ENCODE measurements at places on chromosomes 13 and 19.
A peak's percentile ranks its signal among the peaks of the same experiment; 100 is the strongest.

DNA sequence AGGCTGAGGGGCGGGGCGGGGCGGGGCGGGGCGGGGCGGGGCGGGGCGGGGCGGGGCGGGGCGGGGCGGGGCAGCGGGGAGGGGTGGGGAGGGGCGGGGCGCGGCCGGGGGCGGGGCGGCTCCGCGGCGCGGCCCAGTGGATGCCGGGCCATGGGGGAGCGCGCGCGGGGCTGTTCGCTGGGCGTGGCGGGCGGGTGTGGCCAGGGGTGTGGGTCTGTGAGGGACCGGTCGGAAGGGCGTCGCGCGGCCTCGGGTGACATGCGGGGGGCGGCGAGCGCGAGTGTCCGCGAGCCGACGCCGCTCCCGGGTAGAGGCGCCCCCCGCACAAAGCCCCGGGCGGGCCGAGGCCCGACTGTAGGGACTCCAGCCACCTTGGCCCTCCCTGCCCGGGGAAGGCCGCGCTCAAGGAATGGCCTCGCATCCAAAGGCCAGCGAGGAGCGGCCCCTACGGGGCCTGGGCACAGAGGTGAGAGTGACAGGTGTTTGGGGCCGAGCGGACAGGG lies at the start of gene ZFP28:
Gene ZFP28, plus strand, starts transcription at position 188 of the 503 bp plus-strand sequence. Its CDS starts 71 bp downstream, at position 259.
- DNase-seq, result peak; percentile 85

GRCh38 chr19:32168606-32169005 lies 176.8 kb upstream of the ZNF507 start:
- DNase-seq, result no peak

- DNase-seq, result peak; percentile 54
Observed at GRCh38 chr19:37932985-37933936, 26.3 kb downstream of the SIPA1L3 start.

- DNase-seq, result no peak
Observed at GRCh38 chr13:106814463-106814862, 246.5 kb upstream of the ARGLU1 start.

DNA sequence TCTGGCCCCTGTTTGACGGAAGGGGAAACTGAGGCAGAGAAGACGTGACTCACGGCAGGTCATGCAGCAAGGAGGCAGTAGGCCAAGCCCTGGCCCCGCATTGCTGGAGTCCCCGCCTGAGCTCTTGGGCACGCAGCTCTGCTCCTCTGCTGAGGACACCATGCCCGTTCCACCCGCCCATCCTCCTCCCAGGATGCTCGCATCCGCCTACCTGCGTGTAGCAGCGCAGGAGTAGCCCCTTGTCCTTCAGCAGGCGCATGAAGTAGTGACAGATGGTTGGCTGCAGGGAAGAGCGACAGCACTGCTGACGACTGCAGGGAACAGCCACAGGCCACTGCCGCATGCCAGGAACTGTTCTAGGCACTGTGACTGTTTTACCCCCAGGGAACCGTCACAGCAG lies 10.5 kb downstream of the SIRT2 start:
- DNase-seq, result no peak

DNA sequence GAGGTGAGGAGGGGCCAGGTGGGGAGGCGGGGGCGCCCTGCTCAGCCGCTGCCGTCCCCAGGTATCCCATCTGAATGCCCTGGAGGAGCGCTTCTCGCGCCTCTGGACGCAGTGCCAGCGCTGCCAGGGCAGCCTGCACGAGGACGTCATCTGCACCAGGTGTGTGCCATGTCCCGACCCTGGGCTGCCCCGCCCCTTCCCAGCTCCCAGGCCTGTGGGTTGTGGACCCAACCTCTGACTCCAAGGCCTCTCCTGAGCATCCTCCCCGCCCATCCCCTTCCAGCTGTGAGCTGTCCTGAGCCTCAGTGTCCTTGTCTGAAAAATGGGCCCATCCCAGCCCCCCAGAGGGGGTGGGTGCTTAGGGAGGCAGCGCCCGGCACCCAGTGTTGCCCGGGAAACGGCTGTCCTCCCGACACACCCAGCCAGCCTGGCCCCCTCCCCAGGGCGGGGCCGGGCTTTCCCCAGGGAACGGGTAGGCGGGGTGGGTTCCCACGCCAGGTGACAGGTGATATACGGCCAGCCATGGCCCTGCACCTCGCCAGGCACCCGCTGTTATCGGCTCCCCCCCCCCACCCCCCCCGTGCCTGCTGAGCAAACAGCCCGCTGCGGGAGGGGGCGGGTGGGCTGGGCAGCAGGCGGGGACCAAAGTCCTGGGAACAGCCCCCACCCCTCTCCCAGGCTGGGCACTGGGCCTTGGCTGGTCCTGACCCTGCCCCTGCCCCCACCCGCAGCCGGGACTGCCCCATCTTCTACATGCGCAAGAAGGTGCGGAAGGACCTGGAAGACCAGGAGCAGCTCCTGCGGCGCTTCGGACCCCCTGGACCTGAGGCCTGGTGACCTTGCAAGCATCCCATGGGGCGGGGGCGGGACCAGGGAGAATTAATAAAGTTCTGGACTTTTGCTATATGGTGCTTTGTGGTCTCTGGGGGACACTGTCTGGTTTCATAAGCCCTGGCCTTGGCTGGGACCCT lies 1.3 kb upstream of the SPIB start:
- no peak for DNase-seq

GRCh38 chr19:14096272-14096992 lies 5.9 kb upstream of the SAMD1 start:
- DNase-seq, result no peak

DNA sequence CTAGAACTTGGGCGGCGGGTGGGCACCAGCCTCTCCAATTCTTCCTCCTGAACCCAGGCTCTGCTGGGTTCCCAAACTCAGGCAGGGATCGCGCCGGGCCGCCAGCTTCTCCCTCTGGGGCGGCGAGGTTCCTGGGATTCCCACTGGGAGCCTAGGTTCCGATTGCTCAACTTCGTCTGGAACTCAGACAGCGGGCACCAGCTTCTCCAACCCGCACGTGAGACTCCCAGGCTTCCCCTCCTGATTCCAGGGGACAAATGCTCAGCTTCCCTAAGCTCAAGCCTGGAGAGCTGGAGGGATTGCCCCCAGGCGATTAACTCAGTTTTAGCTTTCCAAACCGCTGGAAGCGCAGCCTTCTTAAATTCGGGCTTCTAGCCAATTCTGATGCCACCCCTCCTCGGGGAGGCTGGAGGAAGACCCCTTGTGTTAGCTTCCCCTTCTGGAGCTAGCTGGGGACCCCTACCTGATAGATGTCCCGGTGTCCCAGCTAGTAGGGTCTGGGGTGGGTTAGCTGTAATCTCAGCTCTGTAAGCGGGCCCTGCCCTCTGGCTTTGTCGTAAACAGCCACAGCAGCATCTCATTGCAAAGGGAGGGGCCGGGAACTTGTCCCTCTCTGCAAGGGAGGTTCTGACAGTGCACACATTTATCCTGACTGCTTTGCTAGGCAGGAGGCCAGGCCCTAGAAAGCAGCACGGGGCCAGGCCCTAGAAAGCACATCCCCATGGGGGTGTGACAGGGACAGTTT lies 671 bp downstream of the MCOLN1 start:
- no peak for DNase-seq

DNA sequence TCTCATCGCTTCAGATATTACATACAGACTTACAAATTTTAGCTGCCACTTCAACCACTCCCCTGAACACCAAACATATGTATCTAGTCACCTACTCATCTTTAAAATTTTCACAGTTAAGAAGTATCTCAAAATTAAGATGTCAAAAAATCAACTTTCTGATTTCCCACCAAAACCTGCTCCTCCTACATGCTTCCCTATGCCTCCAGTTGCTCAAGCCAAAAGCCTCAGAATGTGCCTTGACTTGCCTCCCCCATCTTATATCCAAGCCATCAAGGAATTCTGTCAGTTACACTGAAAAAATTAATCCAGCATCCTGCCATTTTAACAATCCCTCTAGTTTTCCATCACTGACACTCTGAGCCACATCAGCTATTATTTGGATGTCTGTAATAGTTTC lies 85.0 kb downstream of the SPRY2 start:
- DNase-seq, result no peak

- DNase-seq, result no peak
Observed at GRCh38 chr19:39588066-39588465, 14.3 kb upstream of the LGALS13 start.

DNA sequence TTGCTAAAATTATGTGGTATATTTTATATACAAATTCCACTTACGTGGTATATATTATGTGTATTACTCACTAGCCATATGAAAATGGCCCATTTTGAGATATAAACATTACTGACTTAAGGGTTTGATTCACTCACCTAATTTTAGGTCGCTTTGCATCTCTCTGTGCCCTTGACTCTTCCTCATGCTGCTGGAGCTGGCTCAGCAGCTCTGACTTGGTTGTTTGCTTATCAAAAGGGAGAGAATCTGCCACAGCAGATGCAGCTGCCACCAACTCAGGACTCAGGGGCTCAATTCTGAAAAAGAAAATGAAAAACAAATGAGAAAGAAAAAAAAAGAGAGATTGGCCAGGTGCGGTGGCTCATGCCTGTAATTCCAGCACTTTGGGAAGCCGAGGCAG lies 12.2 kb downstream of the MRPS31 start:
- DNase-seq, result no peak

- DNase-seq, result no peak
Observed at GRCh38 chr13:45413826-45414307, 4.3 kb downstream of the SLC25A30 start.

GRCh38 chr13:75960538-75960994 lies 324.4 kb downstream of the LMO7 start:
- DNase-seq, result no peak

GRCh38 chr19:47003611-47004465 lies 15.8 kb upstream of the NPAS1 start:
- DNase-seq, result no peak

DNA sequence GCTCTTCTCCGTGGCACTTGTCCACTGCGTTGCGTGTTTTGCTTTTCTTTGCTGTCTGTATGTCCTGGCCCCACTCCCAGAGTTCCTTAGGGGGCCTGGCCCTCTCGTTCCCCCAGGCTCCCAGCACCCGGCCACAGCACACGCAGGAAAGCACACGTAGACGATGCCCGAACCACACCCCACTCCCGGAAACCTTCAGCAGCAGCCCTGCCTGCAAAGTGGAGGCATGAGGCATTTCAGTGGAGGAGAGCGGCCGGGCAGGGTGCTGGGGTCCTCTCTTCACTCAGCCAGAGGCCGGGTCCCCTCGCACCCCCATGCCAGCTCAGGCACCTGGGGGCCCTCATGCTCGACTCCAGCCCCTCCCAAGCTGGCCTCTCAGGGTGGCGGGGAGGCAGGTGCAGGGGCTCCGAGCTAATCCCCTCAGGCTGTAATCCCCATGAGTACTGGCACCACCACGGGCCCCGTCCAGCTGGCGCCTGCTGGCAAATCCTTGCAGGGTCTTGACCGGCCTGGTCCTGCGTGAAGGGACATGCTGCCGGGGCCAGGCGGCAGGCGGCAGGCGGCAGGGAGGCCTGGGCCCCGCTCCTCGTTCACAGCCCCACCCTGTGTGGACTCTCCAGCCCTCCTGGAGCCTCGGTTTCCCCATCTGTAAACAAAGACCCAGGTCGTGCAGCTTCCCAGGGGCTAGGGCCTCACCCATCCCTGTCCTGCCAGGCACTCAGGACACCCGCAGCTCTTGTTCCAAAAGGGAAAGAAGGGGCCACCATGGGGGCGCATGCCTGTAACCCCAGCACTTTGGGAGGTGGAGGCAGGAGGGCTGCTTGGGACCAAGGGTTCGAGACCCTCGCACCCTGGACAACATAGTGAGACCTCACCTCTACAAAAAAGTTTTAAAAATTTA lies 7.0 kb downstream of the PIP5K1C start:
- no peak for DNase-seq

GRCh38 chr13:111475488-111475887 lies 155.0 kb downstream of the TEX29 start:
- DNase-seq, result no peak

DNA sequence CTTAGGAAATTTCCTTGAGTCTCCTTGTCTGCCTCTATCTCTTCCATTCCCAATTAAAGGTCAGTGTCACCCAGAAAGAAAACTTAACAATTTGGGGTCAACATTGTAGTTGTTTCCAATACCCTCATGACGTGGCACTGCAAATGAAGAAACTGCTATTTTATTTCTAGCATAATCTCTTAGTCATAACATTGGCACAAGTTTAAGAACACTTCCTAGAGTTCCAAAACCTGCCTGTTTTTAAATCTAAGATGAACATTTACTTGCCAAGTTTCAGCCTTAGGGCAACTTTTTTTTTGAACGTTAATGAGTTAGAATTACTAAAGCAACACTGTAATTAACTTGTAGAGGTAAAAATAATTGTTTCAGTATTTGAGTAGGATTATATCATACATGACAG lies 108.0 kb downstream of the LMO7 start:
- DNase-seq, result no peak

GRCh38 chr19:40663695-40664692 lies 26.5 kb downstream of the NUMBL start:
- no peak for DNase-seq

GRCh38 chr13:75385708-75386083 lies 96.3 kb downstream of the TBC1D4 start:
- no peak for DNase-seq

- no peak for DNase-seq
Observed at GRCh38 chr19:49366110-49366509, 2.4 kb downstream of the DKKL1 start.

DNA sequence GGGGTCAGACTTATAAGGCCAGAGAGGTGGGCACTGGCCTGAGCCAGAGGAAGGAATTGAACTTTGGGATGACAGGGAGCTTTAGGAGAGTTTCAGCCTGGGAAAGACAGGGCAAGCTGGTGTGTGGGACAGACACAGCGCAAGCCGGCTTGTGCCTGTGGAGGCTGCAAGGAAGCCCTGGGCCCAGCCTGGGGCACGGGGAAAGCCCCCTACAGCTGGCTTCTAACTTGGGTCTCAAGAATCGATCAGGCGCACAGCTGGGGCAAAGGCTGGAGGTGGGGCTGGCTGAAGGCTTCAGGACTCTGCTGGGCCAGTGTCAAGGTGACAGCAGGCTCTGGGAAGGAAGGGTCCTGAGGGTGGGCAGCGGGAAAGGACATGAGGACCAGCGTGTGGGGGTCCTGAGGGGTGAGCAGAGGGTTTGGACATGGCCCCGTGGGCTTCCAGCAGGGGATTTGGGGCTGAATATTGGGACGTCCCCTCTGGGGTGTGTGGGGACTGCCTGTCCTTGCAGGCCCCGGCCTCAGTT lies 3.0 kb downstream of the PTOV1 start:
- no peak for DNase-seq

DNA sequence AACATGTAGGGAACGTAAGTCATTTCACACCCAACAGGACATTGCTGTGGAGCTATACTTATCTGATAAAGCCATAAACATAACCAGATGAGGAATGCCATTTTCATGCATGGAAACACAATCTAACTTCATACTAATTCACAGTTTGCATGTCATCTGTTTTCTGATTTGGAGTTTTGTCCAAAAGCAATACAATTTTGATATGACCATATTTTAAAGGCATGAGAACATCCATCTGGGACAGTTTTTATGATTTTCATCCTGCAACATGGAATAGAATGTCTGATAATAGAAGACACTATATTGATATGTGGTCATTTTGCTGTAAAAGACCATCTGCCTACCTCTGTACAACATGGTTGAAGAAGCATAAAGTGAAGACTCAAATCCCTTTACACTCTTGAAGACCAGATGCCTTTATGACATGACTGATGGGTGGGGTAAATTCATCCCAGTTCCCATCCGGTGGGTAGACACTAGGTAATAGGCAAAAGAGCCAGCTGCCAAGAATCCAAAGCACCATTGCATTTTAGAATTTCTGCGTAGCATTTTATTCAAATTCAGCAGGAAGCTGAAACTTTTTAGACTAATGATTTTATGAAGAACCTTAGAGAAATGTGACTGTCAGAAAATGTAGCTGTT lies 309.8 kb downstream of the LMO7 start:
- no peak for DNase-seq

GRCh38 chr19:18659281-18660050 lies 22.6 kb downstream of the KLHL26 start:
- DNase-seq, result no peak

Data from glutamatergic neuron (in vitro differentiated cells).